Stimulated activated CD4-positive, alpha-beta T cell treated with anti-CD3 and anti-CD28 coated beads, Interleukin-1b, Interleukin-23, amount 100 ng/mL, for 4 hours (primary cell): ENCODE measurements at places on chromosomes 7 and 10.

- no peak for DNase-seq
Measured at GRCh38 chr7:30604901-30605300, 10.2 kb downstream of the GARS1 start.

DNA sequence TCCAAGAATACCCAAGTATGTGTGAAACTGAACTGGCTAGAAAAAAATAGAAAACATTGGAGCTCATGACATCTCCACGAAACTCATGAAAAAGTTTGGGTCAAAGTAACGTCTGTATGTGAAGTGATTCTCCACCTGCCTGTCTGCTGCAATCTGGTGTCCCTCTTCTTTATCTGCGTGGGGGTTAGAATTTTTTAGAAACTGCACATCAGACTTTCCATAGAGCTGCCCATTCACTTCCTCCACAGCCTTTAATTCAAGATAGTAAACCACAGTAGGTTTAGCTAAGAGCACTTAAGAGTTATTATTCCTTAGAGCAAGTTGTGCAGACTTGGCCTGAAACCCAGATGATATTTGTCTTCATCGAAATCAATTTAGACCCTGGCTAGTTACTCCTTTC is 55.3 kb downstream of the SCIN start:
- no peak for DNase-seq

GRCh38 chr7:84847038-84847437 is 339.8 kb downstream of the SEMA3D start:
- DNase-seq: no peak

DNA sequence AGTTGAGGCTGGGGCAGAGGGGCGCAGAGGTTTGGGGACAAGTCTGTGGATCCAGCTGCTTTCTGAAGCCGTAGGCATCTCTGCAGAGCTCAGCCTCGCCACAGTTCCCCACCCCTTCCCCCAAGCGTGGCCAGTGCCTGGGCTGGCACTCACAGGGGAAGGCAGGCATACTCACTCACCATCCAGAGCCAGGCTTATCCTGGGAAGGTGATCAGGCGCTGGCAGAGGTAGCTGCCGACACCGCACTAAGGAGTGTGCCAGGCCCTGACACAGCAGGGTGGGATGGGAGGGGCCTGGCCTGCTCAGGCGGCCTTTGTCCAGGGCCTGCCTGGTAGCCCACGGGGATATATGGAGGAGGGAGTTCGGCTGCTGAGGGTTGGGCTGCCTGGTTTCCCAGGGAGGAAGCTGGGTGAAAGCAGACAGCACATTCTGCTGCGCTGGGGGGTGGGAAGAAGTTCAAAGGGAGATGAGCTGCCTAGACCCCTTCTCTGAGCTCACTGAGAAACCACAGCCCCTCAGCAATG is 15.9 kb downstream of the VSIR start:
- no peak for DNase-seq

GRCh38 chr10:66783316-66783715 is 142.5 kb upstream of the LRRTM3 start:
- DNase-seq: no peak

DNA sequence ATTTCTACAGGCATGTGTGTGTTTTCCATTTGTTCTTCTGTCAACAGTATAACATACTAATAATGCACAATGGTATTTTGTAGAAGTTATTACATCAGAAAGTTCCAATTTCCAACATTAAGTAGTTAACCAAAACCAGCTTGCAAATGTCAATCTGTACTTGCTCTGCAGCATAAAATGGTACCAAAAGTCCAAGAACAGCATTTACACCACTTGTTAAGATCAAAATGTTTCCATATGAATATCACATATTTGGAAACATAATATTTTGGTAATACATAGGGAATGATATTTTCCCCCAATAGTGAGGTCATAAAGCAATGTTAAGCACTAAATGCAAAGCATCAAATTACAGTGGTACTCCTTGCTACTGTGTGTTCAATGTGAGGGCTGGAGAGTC is 162.1 kb downstream of the ZNF438 start:
- no peak for DNase-seq

DNA sequence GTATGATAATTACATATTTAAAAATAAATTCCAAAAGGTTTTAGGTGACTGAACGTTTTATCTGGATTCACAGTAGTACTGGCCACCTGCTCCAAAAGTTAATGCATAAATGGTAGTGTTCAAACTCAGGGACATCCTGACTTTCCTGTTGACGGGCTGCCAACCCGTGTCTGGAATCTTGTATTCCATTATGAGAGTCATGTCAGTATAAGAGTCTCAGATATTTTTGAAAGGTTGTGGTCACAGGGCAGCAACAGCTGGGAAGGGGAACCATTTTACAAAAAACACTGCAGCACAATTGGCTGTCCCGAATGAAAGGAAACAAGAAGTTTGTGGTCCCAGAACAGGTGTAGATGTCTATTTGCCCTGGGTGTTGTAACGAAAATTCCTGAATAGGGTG is 2.8 kb downstream of the TDRD1 start:
- no peak for DNase-seq

DNA sequence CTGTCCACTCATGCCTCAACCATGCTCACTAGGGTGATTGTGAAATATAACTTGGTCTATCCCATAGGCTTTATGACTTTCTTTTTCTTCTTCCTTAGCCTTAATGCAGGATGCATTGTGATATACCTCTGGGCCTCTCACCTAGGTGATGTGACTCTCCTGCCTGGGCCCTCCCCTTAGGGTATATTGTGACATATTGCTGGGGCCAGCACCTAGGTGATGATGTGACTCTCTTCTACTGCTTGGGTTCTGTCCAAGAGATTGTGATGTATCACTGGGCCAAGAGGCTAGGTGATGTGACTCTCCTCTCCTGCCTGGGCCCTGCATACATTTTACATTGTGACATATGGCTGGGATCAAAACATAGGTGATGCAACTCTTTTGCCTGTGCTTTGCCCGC is 14.7 kb upstream of the ZNF107 start:
- DNase-seq: no peak

GRCh38 chr7:77235276-77235675 is 35.7 kb upstream of the FGL2 start:
- DNase-seq: no peak
